ENCODE measurements at places on chromosomes 4 and X.
A peak's percentile ranks its signal among the peaks of the same experiment; 100 is the strongest.

GRCh38 chr4:3186609-3187008, 62.4 kb upstream of the MSANTD1 start:
- DNase-seq: no peak

GRCh38 chr4:144905286-144905685, 192.7 kb downstream of the ANAPC10 start:
- no peak for DNase-seq

- no peak for DNase-seq
These were observed 22.3 kb downstream of the ASMTL start for GRCh38 chrX:1430451-1430850.

DNA sequence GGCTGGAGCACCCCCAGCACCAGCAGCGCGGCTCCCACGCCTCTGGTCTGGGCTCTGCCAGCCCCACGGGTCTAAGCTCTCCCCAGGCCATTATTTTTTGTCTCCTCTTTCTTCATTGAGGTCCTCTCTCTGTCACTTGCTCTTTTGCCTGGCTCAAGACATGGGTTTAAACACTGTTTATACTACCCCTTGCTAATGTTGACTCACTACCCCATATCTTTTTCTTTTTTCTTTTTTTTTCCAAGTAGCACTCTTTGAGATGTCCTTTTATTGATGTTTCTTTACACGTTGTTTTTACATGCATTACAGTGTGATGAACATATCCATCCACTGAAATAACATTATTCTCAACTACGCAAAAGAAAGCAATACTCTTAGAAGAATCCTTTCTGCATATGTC, 1.7 kb upstream of the ERVMER34-1 start:
- DNase-seq: no peak

DNA sequence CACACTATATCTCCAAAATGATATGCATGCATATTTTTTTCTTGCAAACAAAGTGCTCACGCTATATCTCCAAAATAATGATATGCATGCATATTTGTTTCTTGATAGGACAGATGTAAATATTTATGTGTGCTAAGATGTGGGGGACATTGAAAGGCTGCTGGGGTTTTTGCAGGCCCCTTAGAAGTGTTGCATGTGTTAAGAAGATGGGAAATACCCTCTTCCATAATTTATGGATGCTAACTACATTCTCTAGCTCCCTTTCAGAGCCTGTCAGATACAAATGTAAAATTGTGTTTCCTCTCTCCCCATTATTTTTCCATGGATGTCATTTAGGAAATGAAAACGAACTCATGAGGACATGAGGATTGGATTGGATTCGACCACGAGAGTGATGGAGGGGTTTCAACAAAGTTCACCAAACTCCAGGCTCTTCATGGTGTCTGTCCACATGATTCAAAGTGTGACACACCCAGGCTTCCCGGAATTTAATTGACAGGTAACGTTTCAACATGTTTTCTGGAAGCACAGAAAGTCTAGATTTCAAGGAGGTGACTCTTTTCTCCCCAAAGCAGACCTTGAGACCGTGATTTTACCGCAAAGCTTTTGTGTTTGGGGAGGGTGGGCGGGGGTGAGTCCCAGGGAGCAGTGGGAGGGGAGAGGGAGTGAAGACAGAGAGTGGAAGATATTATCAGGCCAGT, 94.4 kb upstream of the CD99 start:
- no peak for DNase-seq

- no peak for DNase-seq
These were observed 267.3 kb upstream of the GATB start for GRCh38 chr4:152028131-152028530.

DNA sequence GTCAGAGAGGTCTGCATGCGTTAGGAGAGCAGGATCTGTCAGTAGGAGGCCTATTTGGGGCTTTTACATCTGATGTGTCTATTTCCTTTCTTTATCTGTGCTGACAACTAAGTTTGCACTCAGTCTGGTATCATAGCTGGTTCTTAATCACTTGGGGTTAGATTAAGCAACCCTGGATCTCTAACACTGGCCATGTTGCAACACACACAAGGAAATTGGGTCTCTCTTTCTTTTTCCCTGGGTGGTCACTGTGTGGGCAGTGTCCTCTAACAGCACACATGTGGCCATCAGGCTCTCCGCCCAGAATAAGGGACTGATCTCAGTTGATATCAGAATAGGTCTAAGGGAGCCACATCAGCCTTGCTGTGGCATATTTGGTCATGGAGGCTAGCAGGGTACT, 38.9 kb downstream of the IGFBP7 start:
- DNase-seq: no peak

- no peak for DNase-seq
These were observed 61.4 kb upstream of the ENPEP start for GRCh38 chr4:110414561-110414920.

DNA sequence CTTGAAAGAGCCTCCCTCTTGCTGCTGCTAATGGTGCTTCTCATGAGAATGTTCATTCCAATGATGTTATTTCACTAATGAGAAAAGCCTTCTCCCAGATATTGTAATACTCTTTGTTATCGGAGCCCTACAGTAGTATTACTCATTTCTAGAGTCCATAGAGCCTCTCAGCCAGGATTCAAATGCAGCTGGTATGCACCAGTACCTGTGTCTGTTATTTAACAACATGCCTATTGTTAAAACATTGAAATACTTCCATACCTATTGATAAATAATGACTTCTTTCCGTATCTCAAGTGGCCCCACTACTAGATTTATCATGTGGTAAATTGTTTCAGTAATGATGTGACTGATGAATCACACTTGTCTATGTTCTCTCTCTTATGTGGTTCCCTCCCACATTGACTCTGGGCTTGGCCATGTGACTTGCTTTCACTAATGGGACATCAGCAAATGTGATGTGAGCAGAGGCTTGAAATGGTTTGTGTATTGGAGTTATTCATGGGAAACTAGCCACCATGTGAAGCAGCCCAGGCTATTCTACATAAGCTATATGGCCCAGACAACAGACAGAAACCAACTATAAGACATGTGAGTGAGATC, 207.6 kb downstream of the THOC2 start:
- DNase-seq: no peak

DNA sequence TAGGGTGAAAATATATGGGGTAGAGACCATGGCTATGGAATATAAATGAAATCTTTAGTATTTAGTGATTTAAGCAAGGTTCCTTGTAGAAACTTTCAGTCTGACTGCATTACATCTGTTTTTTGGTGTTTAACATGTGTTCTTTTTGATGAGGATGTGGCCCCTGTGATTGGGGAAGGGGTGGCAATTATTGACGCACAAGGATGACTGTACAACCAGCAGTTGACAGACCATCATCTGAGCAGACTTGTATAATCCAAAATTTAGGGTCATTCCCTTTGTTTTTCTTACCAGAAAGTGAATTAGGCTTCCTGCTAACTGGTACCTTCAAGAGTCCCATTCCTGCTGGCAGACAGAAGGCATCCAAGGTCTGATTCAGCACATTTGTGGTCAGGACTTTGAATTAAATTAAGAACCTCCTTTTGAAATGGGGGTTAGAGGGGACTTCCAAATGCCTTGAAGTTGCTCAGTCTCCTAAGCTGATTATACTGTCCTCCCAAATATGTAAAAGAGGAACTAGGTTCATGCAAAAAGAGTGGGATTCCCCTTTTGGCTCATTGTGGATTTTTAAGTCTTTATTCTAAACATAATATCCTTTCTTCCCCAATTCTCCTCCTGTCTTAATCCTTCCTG, 112.4 kb upstream of the CXCL13 start:
- DNase-seq: no peak

GRCh38 chr4:17544205-17544604, 29.2 kb downstream of the CLRN2 start:
- DNase-seq: no peak

- DNase-seq: no peak
These were observed 1480.8 kb downstream of the TECRL start for GRCh38 chr4:62928483-62928882.

DNA sequence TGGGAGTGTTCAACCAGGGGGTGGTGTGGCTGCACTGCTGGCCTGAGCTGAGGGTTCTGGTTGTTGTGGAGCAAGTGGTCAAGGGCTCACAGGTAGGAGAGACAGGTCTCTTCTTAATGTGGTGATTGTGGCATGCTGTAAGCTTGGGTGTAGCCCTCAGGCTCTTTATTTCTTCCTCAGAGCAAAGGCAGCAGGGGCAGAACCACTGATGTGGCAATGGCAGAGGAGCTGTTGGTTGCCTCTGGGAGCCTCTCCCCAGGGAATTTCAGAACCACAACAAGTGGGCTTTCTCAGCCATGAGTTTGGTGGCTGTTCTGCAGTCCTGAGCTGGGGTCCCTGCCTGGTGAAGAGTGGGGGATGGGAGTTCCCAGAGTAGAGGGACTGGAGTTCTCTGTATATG, 1017.2 kb downstream of the SH3BGRL start:
- DNase-seq: no peak

- no peak for DNase-seq
These were observed 48.4 kb upstream of the PRPS1 start for GRCh38 chrX:107579956-107580355.

- no peak for DNase-seq
These were observed 14.4 kb upstream of the ELF2 start for GRCh38 chr4:139191373-139191772.

GRCh38 chr4:81040012-81040659, 9.6 kb downstream of the BMP3 start:
- DNase-seq: no peak

- no peak for DNase-seq
These were observed 599 bp upstream of the IL2RG start for GRCh38 chrX:71111921-71112431.

- DNase-seq: no peak
These were observed 71.7 kb downstream of the ARAP2 start for GRCh38 chr4:36172656-36173055.

- no peak for DNase-seq
These were observed 9.9 kb downstream of the MMRN1 start for GRCh38 chr4:89904524-89904923.

DNA sequence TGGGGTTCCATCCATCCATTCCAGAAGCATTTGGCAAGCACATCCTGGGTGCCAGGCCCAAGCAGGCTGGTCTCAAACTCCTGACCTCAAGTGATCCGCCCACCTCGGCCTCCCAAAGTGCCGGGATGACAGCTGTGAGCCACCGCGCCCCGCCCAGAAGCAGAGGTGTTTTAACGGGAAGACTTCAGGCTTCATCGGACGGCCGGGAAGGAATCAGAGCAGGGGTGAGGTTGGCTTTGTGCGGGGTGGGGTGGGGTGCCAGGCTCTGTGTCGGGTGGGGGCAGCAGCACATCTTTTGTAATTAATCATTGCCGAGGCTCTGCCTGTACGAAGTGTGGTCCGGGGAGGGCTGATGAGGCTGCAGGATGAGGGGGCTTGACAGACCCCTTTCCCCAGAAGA, 5.1 kb upstream of the SLC25A6 start:
- no peak for DNase-seq

- DNase-seq: no peak
These were observed 80.4 kb downstream of the DCUN1D4 start for GRCh38 chr4:51923343-51923742.

DNA sequence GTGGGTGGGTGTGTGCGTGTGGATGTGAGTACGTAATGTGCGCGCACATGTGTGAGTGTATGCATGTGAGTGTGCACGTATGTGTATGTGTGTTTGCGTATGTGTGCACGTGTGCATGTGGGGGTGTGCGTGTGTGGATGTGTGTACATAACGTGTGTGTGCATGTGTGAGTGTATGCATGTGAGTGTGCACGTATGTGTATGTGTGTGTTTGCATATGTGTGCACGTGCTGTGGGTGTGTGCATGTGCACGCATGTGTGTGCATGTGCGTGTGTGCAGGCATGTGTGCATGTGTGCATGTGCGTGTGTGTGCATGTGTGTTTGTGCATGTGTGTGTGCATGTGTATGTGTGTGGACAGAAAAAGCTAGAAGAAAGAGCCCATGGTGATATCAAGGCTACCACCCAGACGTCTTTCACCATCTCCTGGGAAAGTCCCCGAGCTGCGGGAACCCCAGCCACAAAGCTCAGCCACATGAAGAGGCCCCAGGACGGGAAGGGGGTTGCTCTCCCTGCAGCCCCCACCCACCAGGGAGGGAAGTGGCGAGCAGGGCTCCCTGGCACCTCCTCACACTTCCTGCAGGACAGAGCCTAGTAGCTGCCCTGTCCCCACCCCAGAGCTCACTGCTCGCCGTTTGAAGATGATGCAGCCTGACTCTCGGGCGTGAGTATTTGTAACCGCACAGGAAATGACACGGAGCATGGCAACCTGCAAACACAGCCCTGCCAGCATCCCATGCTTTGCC, 108.3 kb downstream of the DCTD start:
- DNase-seq: peak; percentile 42

GRCh38 chrX:29225670-29226069, 638.4 kb downstream of the IL1RAPL1 start:
- DNase-seq: no peak

DNA sequence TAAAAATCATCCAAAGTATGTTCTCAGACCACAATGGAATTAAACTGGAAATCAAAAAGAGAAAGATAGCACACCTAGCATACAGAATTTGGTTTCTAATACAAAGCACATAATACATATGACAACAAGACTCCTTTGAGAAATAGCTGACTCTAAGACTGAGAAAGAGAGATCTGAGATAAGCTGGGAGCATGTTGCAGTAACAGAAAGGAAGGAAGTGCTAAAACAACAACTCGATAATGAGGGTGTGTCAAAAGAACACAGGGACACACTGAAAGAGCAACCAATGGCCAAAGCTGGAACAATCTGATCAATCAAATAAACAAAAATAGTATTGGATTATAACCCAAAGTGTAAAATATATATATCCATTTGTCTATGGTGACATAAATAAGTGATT, 586.6 kb downstream of the C4orf33 start:
- DNase-seq: no peak

DNA sequence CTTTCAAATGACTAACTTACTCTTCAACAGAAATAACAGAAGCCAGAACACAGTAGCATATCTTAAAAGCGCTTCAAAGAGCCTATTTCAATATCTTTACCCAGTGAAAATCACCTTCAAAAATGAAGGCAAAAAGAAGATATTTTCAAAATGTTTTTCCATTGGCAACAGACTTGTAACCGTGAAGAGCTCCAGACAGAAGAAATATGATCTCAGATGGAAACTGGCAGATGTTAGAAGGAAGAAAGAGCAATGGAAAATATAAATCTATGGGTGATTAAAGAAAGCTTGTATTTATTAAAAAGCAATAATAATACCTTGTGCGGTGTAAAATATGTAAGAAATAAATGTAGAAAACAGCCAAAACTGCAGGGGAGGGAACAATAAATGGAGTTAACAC, 35.7 kb downstream of the PRKG2 start:
- no peak for DNase-seq

GRCh38 chr4:4329496-4329895, 39.4 kb downstream of the ZBTB49 start:
- DNase-seq: no peak

All from activated CD8-positive, alpha-beta memory T cell treated with anti-CD3 and anti-CD28 coated beads for 48 hours (primary cell).